ENCODE measurements at places on chromosomes 5 and 9.

GRCh38 chr5:67693956-67694809 lies 497.6 kb upstream of the CD180 start:
- no peaks in the 10 kb centered on the region for H3K4me1 ChIP-seq
- no peak overlapping the region for H3K4me3 ChIP-seq
- no peak for DNase-seq
- H3K27me3 ChIP-seq: no peaks in the 10 kb centered on the region

DNA sequence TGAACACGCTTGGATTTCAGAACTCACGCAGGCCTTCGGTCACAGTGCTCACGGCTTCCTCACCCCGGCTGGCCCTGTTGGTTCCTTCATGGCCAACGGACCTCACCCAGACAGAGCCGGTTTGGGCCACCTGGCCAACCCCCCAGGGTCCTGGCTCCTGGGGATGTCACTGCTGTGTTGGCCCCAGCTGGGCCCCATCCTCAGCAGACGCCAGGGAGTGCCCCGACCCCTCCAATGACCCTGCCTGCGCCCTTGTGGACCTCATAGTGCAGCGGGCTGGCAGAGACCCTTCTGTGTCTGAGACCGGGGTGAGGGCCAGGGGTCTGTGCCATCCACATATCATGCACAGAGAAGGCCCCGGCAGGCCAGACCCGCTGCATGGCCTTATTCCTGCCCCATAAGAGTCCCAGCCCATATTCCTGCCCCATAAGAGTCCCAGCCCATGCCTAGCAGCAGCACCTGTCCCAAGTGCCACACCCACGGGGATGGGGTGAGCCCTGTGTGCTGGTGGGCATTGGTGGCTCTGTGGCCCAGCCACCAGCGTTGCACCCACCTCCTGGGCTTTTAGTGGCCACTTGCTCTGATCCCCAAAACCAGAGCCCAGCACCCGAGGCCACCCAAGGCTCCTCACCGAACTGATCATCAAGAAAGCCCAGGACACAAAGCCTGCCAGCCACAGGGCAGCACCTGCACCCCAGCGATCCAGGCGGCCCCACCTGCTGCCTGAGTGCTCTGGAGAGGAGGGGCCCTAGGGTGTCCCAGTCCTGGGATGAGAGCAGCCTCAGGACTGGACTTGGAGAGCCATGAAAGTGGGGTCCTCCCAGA lies 1.3 kb upstream of the LPCAT1 start:
- no peaks in the 10 kb centered on the region for H3K27me3 ChIP-seq
- peaks cover 10% of the 10 kb centered on the region for H3K4me1 ChIP-seq
- H3K4me3 ChIP-seq: no peak overlapping the region
- H3K27ac ChIP-seq: no peak overlapping the region

DNA sequence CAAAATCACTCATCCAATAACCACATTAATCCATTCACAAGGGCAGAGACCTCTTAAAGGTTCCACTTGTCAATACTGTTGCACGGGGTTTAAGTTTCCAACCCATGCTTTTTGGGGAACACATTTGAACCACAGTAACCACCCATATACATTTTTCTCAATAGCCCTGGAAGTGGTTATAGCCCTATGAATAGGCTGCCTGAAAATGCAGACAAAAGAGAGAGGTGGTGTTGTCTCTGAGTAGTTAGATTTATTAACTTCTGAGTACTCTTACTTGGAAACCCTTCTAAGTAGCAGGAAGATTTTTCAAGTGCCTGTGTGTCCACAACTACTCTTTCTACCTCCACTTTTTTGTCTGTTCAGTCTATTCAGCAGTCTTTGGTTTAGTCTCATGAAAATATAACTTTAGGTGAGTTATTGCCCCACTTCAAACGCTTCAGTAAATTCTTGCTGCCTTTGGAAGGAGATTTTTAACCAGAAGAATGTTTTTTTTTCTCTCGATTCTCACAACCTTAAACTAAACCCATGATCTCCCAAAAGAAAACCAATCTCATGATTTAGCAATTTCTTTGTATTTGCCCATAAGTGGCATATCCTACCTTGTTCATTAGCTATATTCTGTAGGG lies 42.6 kb downstream of the ARHGEF28 start:
- no peak for DNase-seq
- no peaks in the 10 kb centered on the region for H3K27me3 ChIP-seq
- H3K27ac ChIP-seq: no peak overlapping the region

DNA sequence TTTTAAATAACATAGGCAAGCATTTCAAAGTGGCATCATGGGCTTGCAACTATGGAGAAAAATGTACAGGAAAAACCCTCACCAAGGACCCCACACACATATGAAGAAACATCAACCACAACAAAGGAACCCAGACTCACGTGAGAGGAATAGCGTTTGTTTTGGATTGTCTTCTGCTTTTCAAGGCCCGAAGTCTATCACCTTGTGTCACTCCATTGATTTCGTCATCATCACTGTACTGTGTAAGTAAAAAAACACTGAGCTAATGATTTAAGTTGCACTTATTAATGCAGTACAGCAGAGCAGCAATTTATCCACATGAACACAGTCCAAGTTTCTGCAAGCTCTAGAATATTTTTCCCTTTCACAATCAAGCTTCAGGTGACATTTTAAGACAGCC lies 72.4 kb downstream of the HABP4 start:
- H3K27ac ChIP-seq: no peak overlapping the region
- no peaks in the 10 kb centered on the region for H3K27me3 ChIP-seq
- DNase-seq: no peak
- no peaks in the 10 kb centered on the region for H3K4me1 ChIP-seq
- H3K36me3 ChIP-seq: peaks cover 6% of the 10 kb centered on the region

DNA sequence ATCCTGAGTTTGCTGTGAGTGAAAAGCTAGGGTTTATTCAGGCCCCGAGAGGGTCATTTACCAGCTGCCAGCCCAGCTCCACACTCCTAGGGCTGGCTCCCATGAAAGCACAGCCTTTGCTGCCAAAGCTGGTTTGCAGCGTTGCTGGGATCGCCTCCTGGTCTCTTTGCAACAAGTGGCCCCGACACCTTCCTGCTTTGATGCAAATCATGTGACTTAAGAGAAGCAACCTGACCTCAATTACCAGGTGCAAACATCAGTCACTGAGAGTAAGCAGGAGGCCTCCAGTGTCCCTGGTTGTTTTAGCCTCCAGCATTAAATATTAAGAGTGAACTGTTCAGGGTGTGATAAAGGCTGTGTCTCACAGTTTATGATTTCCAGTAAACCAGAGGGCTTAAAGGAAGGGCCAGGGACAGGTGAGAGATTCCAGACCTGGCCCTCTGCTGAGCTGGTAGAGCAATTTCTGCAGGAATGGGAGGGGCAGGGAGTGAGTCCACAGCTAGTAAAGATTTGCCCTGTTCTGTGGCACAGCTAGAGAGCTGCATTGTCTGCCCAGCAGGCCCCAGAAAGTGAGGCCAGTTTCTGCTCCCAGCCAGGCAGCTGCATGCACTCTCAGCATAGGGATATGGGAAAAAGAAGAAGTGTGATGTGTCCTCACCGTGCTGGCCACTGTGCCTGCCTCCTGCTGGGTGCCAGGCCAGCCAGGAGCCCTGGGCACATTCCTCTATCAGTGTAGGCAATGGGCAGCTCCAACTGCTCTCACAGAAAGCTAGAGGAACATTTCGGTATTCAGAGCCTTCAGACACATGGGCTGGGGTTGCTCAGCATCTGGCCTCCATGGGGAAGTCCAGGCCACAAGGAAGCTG lies 58.0 kb downstream of the SLC22A5 start:
- peaks cover 40% of the 10 kb centered on the region for H3K4me1 ChIP-seq
- peak overlapping the region; percentile 16 for H3K27ac ChIP-seq
- H3K4me3 ChIP-seq: no peak overlapping the region
- DNase-seq: peak; percentile 71
- H3K27me3 ChIP-seq: no peaks in the 10 kb centered on the region
- no peaks in the 10 kb centered on the region for H3K36me3 ChIP-seq

DNA sequence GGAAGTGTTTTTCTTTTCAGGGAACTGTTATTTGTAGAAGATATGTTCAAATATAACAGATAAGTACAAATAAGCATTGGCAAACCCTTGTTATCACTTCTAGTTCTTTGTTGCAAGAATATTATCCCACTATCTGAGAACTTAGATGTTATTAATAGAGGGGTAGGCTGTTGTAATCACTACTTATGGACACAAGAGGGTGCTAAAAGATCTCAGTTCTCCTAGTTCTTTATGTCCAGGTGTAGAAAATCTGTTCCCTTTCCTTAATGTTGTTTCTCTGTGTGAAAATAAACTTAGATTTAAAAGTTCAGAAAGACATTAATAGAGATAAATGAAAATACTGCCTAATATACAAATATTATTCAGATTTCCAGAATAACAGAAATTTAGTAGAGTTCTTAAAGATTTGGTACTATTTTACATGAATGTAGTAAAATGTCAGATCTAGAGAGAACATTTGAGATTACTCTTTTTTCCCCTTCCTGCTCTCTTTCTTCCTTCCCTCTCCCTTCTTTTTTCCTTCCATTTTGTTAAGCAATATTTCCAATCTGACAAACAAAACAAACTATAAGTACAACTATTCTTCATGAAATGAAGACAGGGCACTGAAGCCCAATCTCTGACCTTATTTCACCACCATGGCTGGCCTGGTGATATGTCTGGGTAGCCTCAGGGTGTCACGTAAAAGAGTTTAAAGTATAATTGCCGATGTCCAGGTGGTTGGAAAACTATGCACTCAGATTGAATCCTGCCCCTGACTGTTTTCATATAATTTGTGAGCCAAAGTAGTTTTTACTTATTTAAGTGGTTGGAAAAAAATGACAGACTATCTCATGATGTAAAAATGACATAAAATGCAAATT lies 43.6 kb upstream of the C5orf46 start:
- no peak overlapping the region for H3K4me3 ChIP-seq
- no peaks in the 10 kb centered on the region for H3K27me3 ChIP-seq
- H3K36me3 ChIP-seq: no peaks in the 10 kb centered on the region
- H3K27ac ChIP-seq: no peak overlapping the region
- DNase-seq: peak; percentile 84
- no peaks in the 10 kb centered on the region for H3K4me1 ChIP-seq

- peaks cover 4% of the 10 kb centered on the region for H3K36me3 ChIP-seq
- DNase-seq: peak; percentile 95
- no peaks in the 10 kb centered on the region for H3K27me3 ChIP-seq
These were observed 17.6 kb downstream of the GM2A start for GRCh38 chr5:151270599-151270998.

- no peaks in the 10 kb centered on the region for H3K36me3 ChIP-seq
- peaks cover 38% of the 10 kb centered on the region for H3K4me1 ChIP-seq
- H3K27me3 ChIP-seq: no peaks in the 10 kb centered on the region
- H3K27ac ChIP-seq: peak overlapping the region; percentile 98
- peak; percentile 99 for DNase-seq
- H3K4me3 ChIP-seq: no peak overlapping the region
These were observed 4.9 kb upstream of the RAPGEF1 start for GRCh38 chr9:131744720-131745201.

DNA sequence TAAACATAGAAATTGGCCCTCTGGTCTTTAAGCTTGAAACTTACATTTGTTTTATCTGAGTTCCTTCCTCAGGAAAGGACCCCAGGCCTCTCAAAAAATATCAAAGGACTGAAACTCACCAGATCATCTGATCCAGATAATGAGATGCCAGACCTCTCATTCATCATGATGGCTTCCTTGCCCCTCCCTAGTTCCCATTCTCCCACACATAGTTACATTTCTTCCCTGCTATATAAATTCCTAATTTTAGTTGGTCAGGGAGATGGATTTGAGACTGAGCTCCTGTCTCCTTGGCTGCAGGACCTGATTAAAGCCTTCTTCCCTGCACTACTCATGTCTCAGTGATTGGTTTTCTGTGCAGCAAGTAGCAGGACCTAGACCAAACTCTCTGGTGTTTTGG lies 119.4 kb upstream of the SPIN1 start:
- peak; percentile 69 for DNase-seq
- H3K4me1 ChIP-seq: no peaks in the 10 kb centered on the region
- H3K4me3 ChIP-seq: no peak overlapping the region
- H3K27me3 ChIP-seq: no peaks in the 10 kb centered on the region
- no peaks in the 10 kb centered on the region for H3K36me3 ChIP-seq

- no peak overlapping the region for H3K4me3 ChIP-seq
- H3K4me1 ChIP-seq: peaks cover 3% of the 10 kb centered on the region
- no peak overlapping the region for H3K27ac ChIP-seq
- no peaks in the 10 kb centered on the region for H3K27me3 ChIP-seq
These were observed 4.8 kb upstream of the F2RL1 start for GRCh38 chr5:76813982-76814562.

GRCh38 chr5:31347552-31347905 lies 154.0 kb downstream of the CDH6 start:
- no peak overlapping the region for H3K4me3 ChIP-seq
- no peaks in the 10 kb centered on the region for H3K27me3 ChIP-seq
- no peaks in the 10 kb centered on the region for H3K4me1 ChIP-seq
- H3K27ac ChIP-seq: no peak overlapping the region

- no peak overlapping the region for H3K4me3 ChIP-seq
- no peak overlapping the region for H3K27ac ChIP-seq
- peaks cover 1% of the 10 kb centered on the region for H3K36me3 ChIP-seq
- no peaks in the 10 kb centered on the region for H3K27me3 ChIP-seq
- no peak for DNase-seq
- H3K4me1 ChIP-seq: no peaks in the 10 kb centered on the region
These were observed 100.4 kb upstream of the CDH18 start for GRCh38 chr5:20088361-20088760.

Data from trophoblast cell (in vitro differentiated cells and primary cell).